ENCODE measurements at places on chromosomes 3 and 15. TPM values are rescaled to one million over a fixed set of nuclear protein-coding genes. Genes with fewer than 3 reads are reported as not detected.
A peak's percentile ranks its signal among the peaks of the same experiment; 100 is the strongest.

GRCh38 chr3:65836047-65836446 is 202.7 kb downstream of the MAGI1 start:
- DNase-seq, result no peak

GRCh38 chr15:67415181-67415580 is 105.8 kb upstream of the C15orf61 start:
- no peak for DNase-seq

The TRPM1 gene
- total RNA-seq, result under 0.01 TPM

DNA sequence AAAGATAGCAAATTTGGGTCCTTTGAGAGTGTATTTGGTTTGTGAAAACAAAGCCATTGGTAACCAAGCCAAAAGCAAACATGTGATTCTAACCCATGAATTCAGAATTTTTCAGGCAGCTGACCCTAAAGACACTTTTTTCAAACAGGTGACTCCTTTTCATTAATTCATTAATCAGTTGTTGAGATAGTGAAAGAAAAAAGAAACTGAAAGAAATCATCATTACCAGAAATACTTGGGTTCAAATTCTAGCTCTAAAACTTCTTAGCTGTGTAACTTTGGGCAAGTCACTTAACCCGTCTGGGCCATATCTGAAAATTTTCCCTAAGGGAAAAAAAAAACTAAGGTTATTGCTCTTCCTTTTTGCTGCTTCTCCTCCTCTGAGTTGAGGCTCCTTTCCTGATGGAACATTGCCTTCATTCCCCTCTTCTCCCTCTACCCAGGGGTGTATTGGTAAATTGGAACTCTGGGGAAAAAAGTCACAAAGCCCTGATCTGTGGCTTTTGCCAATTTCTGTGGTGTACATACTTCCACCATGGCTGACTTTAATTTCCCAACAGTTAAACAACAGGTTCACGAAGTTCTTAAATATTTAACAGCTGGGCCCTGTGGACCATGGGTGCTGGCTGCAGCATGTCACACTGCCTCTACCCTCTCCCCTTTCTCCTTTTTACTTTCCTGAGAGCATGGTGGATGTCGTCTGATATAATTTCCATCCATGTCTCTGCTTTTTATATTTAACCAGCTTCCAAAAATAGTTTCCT is 120.3 kb downstream of the ASB7 start:
- DNase-seq, result no peak

The APOD gene
- total RNA-seq, result 12.9 TPM

DNA sequence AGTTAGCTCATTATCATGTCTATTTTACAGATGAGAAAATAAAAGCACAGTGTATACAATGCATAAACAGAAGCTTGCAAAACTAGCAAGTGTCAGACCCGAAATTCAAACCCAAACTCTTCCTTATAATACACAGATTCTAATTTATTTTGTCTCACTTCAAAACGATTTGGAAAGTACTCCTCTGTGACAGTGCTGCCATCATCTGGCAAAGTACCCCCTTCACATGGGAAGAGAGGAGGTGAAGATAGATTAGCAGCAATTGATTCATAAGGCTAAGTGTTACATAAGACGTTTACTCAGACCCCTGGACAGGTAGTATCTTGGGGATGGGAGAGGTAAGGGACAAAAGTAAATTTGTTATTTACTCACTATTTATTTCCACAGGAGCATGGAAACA is 744.0 kb upstream of the SGO1 start:
- no peak for DNase-seq

- DNase-seq, result no peak
Measured at GRCh38 chr3:120742849-120743365, 363 bp downstream of the GTF2E1 start.

- DNase-seq, result no peak
Measured at GRCh38 chr3:53264718-53265117, 8.9 kb upstream of the TKT start.

GRCh38 chr3:137944593-137944992 is 65.4 kb upstream of the CLDN18 start:
- no peak for DNase-seq

- no peak for DNase-seq
Measured at GRCh38 chr3:90062631-90063200, 955.3 kb downstream of the EPHA3 start.

The ADCY5 gene
- under 0.01 TPM for total RNA-seq

DNA sequence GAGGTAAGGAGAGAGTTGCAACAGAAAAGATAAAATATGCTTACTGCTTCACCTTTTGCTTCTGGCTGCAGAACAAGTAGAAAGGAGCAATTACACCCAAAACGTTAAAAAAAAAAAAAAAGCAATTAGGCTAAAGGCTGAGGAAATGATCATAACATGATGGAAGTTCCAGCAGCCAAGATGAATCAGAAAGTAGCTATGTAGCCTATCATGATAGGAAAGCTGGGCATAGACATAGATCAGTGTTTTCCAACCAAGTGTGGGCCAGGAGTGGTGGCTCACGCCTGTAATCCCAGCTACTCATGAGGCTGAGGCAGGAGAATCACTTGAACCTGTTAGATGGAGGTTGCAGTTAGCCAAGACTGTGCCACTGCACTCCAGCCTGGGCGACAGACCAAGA is 52.6 kb downstream of the AGTR1 start:
- no peak for DNase-seq

DNA sequence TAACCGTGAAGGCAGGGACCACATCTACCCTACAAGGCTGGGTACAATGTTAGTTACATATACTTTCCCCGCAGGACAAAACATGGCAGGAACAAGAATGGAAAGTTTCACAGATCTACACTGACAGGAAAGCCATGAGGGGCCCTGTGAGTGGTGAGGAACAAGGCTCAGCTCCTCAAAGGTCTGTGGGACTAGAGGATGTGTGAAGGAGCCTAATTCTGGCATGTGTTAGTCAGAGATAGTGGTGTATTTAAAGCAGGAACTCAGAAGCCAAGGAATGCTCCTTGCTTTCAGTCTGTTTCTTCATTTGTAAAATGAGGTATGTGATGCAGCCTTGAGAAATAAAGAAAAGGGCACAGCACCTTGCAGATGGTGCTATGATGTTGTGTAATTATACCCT is 25.1 kb downstream of the ETV5 start:
- no peak for DNase-seq

DNA sequence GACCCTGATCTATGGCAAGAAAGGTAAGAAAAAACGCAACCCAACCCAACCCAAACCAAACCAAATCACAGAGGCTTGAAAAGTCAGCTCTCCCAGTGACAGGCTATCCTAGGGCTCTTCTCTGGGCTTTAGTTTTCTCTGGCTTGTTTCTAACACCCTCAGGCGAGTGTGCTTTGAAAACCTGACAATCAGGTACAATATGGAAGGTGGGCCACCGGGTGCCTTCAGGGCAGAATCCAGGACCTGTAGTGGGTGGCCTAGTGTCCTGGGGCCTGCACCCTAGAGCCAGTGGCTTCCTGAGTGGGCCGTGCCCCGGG is 46.8 kb downstream of the BHLHE40 start:
- DNase-seq, result no peak

The PGBD4 gene
- 1.1 TPM for total RNA-seq

The SERINC4 gene
- total RNA-seq, result not detected

- no peak for DNase-seq
Measured at GRCh38 chr15:73368301-73369136, at the start of gene HCN4. Gene HCN4, minus strand, starts transcription at chr15:73368958. Its CDS starts 688 bp downstream, at chr15:73368270.

The LRRN1 gene
- total RNA-seq, result not detected

GRCh38 chr3:88031642-88032077 is 27.1 kb downstream of the CGGBP1 start:
- DNase-seq, result peak; percentile 45

GRCh38 chr3:56075089-56075488 is 393.2 kb downstream of the ERC2 start:
- DNase-seq, result no peak

- no peak for DNase-seq
Measured at GRCh38 chr3:53491276-53491675, 3.1 kb upstream of the CACNA1D start.

The CLSTN2 gene
- 0.13 TPM for total RNA-seq

The PRTG gene
- total RNA-seq, result 1.0 TPM

DNA sequence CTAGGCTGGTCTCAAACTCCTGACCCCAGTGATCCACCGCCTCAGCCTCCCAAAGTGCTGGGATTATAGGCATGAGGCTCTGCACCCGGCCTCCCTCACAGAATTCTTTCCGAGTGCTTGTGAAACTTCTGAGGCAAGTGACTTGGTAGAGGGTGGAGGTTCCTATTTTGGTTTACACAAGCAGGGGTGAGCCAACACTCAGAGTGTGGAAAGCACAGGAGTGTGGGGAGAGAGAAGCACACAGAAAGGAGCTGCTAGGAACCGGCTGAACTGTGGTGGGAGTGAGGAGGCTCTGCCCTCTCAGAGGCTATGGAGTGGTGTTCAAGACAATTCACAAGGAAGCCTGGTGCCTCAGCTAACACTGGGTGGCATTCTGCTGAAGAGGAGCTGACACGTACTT is 7.7 kb downstream of the CAPN3 start:
- DNase-seq, result no peak

DNA sequence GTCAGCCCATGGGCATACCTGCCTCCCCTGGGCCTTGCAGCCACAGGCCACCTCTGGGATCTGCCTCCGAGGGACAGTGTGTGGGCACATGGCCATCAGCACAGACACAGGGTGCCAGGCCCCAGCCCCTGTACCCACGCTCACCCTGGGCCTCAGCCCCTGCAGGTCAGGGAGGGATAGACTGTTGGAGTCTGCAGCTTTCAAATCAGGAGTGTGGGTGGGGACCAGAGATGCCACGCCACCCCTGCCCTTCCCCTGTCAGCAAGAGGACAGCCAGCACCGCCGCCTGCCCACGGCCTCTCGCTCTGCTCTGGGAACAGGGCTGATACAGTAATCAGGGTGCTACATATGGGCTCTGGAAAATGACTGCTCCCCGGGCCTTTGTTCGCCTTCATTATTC is 72.7 kb downstream of the DNAJB8 start:
- no peak for DNase-seq

DNA sequence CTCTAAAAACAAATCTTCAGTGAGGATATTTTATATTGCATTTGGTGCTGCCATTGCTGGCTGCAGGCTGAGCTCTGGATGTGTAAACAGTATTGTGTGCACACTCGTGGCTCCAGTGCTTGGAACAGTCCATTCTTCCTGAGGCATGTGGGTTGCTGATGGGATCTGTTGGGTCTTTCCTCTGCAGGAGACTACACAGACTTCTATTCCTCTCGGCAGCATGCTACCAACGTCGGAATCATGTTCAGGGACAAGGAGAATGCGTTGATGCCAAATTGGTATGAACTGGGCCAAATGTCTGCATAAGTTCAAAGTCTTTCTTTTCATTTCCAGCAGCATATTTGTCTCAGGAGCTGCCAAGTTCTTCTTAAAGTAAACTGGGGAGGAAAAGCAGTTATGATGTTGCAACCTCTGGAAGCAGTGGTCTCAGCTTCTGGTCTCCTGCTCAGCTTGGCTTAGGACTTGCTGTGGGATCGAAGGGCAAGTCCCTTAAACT is 9.3 kb downstream of the FAH start:
- no peak for DNase-seq

DNA sequence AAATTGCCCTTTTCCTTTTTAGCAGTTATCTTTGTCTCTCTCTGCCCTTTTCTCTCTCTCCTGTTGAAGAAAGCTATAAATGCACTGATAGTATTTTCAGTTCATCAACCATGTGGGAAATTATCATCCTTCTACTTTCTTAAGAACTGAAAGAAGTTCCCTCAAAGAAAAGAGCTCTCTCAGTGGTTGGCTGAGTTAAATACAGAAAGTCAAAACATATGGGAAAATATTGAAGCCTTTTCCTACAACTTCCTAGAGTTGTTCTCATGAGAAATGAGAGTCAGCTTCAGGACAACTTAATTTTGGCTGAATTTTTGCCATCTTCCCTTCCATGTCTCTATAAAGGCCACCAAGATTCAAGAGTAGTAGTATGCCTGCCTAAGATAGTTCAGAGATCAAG is 96.7 kb downstream of the NFKBIZ start:
- DNase-seq, result no peak

GRCh38 chr15:28974142-28974541 is 88.4 kb downstream of the APBA2 start:
- DNase-seq, result no peak

DNA sequence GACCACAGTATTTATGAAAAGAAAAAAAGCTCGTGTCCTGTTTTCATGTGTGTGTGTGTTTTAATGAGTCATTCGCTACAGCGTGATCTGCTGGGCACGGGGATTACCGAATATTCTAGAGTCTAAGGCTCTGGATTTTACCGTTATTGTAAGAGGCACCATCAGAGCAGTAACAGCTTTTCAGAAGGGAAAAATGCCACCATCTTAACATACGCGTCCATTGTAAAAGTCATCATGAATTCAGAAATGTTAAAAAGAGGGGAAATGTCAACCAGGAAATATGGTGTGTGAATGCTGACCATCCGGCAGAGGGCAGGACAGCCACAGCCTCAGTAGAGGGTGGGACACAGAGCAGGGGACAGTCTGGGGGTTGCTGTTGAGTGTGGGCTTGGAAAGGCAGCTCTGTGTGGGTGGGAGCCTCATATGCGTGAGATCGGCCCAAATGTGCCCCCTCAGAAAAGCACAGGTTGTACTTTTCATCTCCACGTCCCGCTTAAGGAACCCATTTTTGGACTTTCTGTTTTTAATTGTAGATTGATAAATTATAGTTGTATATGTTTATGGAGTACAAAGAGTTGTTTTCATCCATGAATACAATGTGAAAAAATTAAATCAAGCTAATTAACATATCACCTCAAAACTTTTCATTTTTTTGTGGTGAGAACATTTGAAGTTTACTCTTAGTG is 69.6 kb downstream of the ASB7 start:
- DNase-seq, result peak; percentile 66

DNA sequence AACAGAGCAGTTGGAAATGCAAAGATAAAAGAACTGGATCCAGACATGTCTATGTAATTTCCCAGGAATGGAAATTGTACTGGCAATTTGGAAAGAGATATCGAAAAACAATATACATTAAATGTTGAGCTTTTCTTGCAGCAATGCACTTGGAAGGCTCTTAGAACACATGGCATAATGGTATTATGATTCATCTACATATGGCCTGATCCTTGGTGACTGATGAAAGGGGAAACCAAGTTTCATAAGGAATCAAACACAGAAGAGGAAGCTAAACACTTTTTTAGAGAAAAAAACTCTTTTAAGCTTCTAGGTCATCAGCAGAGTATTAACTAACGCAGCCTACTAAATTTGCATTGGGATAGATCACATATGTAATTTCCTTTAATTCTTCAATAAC is 12.4 kb upstream of the GREM1 start:
- DNase-seq, result no peak

The SCAMP5 gene
- total RNA-seq, result 18.1 TPM

DNA sequence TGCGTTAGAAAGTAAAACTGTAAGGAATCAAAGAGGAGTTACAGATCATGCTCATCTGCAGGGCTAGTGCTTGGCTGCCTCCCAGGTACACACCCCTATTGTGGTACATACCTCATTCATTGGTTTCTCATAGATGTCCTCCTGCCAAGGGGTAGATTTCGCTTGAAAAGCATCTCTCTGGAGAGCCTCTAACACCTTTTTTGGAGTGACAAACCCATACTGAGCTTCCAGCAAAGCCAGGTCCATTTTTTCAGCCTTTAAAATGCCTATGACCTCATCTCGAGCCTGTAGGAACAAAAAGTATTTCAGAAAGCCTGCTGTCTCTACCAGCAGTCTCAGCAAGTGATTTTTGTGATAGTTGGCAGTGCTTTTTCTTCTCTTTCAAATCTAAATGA is 112.1 kb downstream of the CMSS1 start:
- no peak for DNase-seq

Data from dermis microvascular lymphatic vessel endothelial cell (primary cell).